ENCODE measurements at places on chromosomes 7 and 10.

DNA sequence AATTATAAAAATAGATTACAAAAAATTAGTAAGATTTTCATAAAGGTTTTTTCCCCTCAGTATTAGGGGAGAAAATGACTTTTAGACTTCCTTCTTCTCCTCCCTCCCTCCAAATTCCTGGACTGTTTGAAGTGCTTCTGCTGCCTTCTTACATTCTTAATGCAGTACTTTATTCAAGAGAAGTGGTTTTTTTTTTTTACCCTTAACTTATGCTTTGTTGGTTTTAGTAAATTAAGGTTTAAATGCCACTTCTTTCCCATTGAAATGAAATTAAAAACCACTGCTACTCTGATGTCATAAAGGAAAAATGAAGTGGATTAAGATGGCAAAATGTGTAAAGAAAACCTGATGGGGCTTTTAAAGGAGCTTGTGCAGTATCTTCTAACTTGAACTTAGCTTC is 140.7 kb downstream of the VTI1A start:
- no peak for DNase-seq

DNA sequence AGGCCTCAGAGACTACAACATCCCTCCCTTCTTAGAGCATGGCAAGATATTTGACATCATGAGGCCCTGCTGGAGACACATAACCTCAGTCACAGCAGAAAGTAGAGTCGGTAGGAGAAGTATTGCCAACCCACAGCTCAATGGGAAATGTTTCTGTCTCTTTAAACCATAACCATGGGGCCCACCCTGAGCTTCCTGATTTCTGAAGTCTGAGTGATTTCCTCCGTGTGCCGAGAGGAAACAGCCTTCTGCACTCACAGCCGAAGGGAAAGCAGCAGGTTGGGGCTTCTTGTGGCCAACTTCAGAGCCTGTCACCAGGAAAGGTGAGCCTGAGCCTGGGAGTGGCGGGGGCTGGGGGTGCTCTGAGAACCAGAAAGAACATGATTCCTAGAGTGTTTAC is at the start of gene GIMAP1:
Gene GIMAP1, plus strand, starts transcription at position 246 of the 400 bp plus-strand sequence. CDS start 2,435 bp downstream, outside the sequence.
- peak; percentile 39 for DNase-seq

- no peak for DNase-seq
Observed at GRCh38 chr10:21715531-21716195, 181.6 kb downstream of the MLLT10 start.

GRCh38 chr7:99003419-99003818 is 125.1 kb downstream of the TRRAP start:
- no peak for DNase-seq

GRCh38 chr10:20948686-20949327 is 51.7 kb upstream of the NEBL start:
- DNase-seq, result no peak

DNA sequence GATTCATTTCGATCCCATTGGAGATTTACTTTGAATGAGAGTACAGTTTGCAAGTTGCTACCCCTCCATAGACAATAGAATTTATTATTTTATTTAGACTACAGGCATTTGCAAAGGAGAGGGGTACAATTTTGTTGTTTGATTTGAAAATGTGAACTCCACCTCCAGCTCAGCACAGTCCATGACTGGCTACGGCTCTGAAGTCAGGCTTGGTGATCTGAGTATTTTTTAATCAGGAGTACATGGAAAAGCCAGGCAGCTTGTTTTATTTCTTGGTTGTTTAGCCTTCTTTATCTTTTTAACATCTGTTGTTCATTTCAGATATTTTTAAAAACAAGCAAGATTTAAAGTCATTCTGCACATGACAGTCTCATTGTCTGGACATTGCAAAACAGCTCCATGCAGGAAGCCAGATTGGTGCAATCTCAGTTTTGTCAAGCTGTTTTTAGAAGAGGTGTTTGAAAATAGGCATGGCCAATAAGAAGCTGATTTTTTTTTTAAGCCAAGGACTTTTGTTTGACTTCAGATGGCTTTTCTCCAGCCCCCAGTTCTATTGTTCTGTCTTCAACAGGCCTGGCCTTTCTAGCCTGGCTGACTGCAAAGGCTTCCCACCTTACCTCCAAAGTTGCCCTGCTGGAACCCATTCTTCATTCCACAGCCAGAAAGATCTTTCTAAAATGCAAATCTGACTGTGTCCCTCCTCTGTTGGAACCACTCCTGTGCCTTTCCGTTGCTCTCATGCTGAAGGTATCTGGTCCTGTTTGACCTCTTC is 12.2 kb downstream of the PLXDC2 start:
- no peak for DNase-seq

DNA sequence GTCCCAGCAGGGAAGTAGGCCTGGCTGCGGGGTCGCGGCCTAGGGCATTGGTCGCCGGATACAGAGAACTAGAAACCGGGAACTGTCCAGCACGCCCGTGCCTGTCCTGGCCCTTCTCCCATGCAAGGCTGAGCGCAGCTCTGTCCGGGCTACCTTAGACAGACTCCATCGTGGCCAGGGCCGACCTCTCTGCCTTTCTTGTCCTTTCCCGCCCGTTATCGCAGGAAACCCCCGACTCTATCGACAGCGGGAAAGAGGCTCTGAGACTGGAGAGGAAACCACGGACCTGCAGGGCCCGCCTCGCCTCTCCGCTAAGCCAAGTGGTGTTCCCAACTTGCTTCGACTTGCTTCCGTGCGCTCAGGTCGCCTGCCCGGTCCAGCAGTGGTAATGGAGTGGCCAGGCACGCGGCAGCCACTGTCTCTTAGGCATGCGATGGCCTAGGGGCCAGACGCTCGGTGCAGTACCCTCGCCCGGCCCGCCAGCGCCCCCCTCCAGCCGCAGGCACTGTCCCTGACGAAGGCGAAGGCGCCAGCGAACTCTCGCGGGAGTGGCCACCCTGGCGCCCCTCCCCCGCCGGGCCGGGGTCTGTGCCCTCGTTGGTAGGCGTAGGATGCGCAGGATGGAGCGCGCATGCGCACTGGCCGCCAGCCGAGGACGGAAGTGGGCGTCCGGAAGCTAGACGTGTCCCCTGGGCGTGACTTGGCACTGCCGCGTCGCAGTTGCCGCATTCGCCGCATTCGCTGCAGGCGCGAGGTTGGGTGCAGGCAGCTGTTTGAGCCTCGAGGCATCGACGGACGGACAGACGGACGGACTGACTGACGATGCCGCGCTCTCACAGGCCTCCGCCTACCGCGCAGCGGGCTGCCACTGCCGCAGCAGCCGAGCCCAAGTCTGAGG is 54.4 kb downstream of the MCMBP start:
- DNase-seq, result no peak

GRCh38 chr10:19819419-19820033 is 3.3 kb downstream of the PLXDC2 start:
- no peak for DNase-seq

DNA sequence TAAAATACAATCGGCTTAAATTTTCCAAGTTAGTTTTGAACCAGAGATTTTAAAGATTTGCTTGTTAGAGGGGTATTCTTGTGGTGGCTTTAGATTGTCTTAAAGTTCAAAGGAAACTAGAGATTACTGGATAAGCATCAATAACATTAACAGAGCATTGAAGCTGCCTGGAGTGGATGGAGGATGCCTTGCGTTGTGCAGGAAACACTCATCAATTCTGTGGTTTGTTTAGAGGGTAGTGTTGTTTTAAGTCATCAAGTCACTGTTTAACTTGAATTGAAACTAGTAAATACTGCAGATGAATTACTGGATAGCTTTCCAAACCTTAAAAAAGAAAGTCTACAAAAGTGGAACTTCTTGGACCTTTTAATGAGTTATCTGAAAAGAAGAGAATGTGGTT is 218.6 kb downstream of the CELF2 start:
- DNase-seq, result no peak

GRCh38 chr7:150735596-150736358 is 1.4 kb upstream of the GIMAP5 start:
- DNase-seq, result no peak

GRCh38 chr7:44693641-44694313 is 54.9 kb upstream of the ZMIZ2 start:
- no peak for DNase-seq

- DNase-seq, result no peak
Observed at GRCh38 chr7:122972056-122972455, 23.4 kb downstream of the TAS2R16 start.

GRCh38 chr7:95503271-95504131 is 17.8 kb downstream of the ASB4 start:
- no peak for DNase-seq

Data from stimulated activated CD8-positive, alpha-beta memory T cell treated with anti-CD3 and anti-CD28 coated beads, Interleukin-4, amount 100 ng/mL, for 1 hour (primary cell).